ENCODE measurements at places on chromosomes 5 and 9.

GRCh38 chr5:38666668-38667498, 110.4 kb upstream of the LIFR start:
- no peak for DNase-seq

GRCh38 chr9:118992813-118993794, 376.1 kb downstream of the BRINP1 start:
- no peak for DNase-seq

- no peak for DNase-seq
Measured at GRCh38 chr9:82563841-82564240, 499.1 kb downstream of the RASEF start.

- DNase-seq: no peak
Measured at GRCh38 chr5:151326266-151326665, 21.1 kb downstream of the SLC36A2 start.

GRCh38 chr9:6399071-6399470, 13.9 kb upstream of the UHRF2 start:
- DNase-seq: no peak

GRCh38 chr5:73564018-73564417, 1.4 kb downstream of the ANKRA2 start:
- no peak for DNase-seq

GRCh38 chr5:107381189-107381856, 289.4 kb downstream of the EFNA5 start:
- DNase-seq: no peak

GRCh38 chr5:177410575-177410974, 1.2 kb upstream of the F12 start:
- no peak for DNase-seq

GRCh38 chr9:94150890-94151650, 66.8 kb downstream of the PTPDC1 start:
- DNase-seq: no peak

DNA sequence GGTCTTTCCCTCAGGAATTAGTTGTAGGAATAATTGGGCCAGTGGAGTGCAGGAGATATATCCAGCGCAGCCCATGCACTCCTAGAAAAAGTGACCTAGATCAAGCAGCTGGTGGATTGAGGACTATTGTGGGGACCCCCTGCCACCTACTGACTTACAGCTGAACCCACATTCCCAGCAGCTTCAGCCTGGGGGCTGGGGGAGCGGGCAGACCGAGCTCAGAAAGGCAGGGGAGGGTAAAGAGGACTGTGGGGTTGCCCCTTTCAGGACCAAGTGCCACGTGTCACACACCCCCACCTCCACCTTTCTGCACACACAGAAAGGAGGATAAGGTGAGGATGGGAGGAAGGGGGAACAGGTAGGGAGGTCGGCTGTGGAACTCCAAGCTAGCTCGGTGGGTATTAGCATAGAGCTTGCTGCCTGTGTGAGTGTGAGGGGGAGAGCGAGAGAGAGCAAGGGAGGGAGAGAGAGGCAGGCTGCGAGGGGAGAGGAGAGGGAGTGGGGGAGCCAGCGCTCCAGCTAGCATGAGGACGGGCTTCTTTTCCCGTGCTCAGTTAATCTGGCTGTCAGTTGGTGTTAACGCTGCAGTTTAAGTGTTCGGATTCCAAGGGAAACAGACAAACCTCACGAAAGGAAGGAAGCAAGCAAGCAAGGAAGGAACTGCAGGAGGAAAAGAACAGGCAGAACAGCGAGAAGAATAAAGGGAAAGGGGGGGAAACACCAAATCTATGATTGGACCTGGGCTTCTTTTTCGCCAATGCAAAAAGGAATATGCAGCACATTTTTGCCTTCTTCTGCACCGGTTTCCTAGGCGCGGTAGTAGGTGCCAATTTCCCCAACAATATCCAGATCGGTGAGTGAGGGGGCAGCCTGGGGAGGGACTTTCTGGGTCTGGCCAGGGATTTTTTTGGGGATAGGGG, at the start of gene GRIA1:
Gene GRIA1, plus strand, starts transcription at position 553 of the 920 bp plus-strand sequence.
- DNase-seq: no peak

DNA sequence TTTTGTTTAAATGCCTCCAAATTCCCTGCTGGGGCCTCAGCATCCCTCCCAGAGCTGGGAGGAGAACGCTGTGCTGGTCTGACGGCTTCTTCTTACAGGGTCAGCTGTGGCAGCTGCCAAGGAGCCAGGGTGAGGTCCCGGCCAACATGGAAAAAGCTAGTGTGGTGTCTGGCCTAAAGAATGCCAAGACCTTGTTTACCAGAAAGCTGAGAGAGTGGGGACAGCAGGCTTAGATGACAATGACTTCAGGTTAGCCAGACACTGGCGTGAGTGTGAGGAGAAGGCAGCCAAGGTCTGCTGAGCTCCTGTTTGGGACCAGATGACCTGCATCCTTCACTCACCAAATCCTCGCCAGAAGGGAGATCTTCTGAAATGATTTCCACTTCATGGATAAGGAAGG, 112.5 kb downstream of the CRB2 start:
- DNase-seq: no peak

- DNase-seq: no peak
Measured at GRCh38 chr5:66255714-66256113, 111.6 kb downstream of the SREK1 start.

Data from activated naive CD4-positive, alpha-beta T cell (primary cell).